ENCODE measurements at places on chromosomes 12 and 14. TPM values are rescaled to one million over a fixed set of nuclear protein-coding genes. Genes with fewer than 3 reads are reported as not detected.

OR11G2 gene
- polyA plus RNA-seq, result not detected

C14orf39 gene
- polyA plus RNA-seq, result 9.5 TPM

PRR13 gene
- 120 TPM for polyA plus RNA-seq

REC8 gene
- polyA plus RNA-seq, result 58.8 TPM

MSRB3 gene
- 20.0 TPM for polyA plus RNA-seq

CLEC1A gene
- 2.9 TPM for polyA plus RNA-seq

ZFYVE1 gene
- 29.0 TPM for polyA plus RNA-seq

ANKS1B gene
- polyA plus RNA-seq, result 58.2 TPM

HOXC9 gene
- 2.4 TPM for polyA plus RNA-seq

RHOJ gene
- polyA plus RNA-seq, result 8.4 TPM

VASH1 gene
- 32.0 TPM for polyA plus RNA-seq

GPR135 gene
- 25.8 TPM for polyA plus RNA-seq

FAM181A gene
- polyA plus RNA-seq, result 48.5 TPM

NR1H4 gene
- polyA plus RNA-seq, result 0.66 TPM

OR10G3 gene
- not detected for polyA plus RNA-seq

IL23A gene
- polyA plus RNA-seq, result 34.9 TPM

FOXN4 gene
- polyA plus RNA-seq, result 17.1 TPM

ADGRD1 gene
- 27.2 TPM for polyA plus RNA-seq

FAM186B gene
- 178 TPM for polyA plus RNA-seq

KRT85 gene
- polyA plus RNA-seq, result 1.5 TPM

NPAS3 gene
- 1.8 TPM for polyA plus RNA-seq

BTG1 gene
- 65.3 TPM for polyA plus RNA-seq

ACOT2 gene
- polyA plus RNA-seq, result 26.0 TPM

CLEC4C gene
- polyA plus RNA-seq, result 1.9 TPM

PLEKHH1 gene
- polyA plus RNA-seq, result 21.4 TPM

DYNLL1 gene
- 725 TPM for polyA plus RNA-seq

GALNT16 gene
- 11.1 TPM for polyA plus RNA-seq

ACOT4 gene
- polyA plus RNA-seq, result 3.6 TPM

OTX2 gene
- 0.50 TPM for polyA plus RNA-seq

RND1 gene
- 1.2 TPM for polyA plus RNA-seq

PRB2 gene
- 1.3 TPM for polyA plus RNA-seq

CLEC4E gene
- 0.98 TPM for polyA plus RNA-seq

ADCK1 gene
- 7.5 TPM for polyA plus RNA-seq

BIN2 gene
- polyA plus RNA-seq, result 29.6 TPM

TSPAN19 gene
- 7.5 TPM for polyA plus RNA-seq

OR6C3 gene
- not detected for polyA plus RNA-seq

NOPCHAP1 gene
- polyA plus RNA-seq, result 10.0 TPM

ACVRL1 gene
- polyA plus RNA-seq, result 9.9 TPM

GALNT6 gene
- polyA plus RNA-seq, result 2.8 TPM

BDKRB2 gene
- 2.9 TPM for polyA plus RNA-seq

TRPV4 gene
- polyA plus RNA-seq, result 2.2 TPM

RAB2B gene
- polyA plus RNA-seq, result 36.4 TPM

FOXG1 gene
- 9.0 TPM for polyA plus RNA-seq

GALNT4 gene
- 1.8 TPM for polyA plus RNA-seq

CCDC63 gene
- polyA plus RNA-seq, result 42.4 TPM

NFE2 gene
- 2.6 TPM for polyA plus RNA-seq

FLRT2 gene
- 20.1 TPM for polyA plus RNA-seq

NKX2-1 gene
- polyA plus RNA-seq, result not detected

ALDH2 gene
- 96.4 TPM for polyA plus RNA-seq

ZC3H14 gene
- 354 TPM for polyA plus RNA-seq

SDR9C7 gene
- 0.46 TPM for polyA plus RNA-seq

KRT79 gene
- polyA plus RNA-seq, result not detected

DDX23 gene
- 69.4 TPM for polyA plus RNA-seq

IAPP gene
- 5.7 TPM for polyA plus RNA-seq

AGAP2 gene
- 1.9 TPM for polyA plus RNA-seq

All from testis (tissue), 5 donors.